ENCODE measurements at places on chromosomes 12 and 14.
A peak's percentile ranks its signal among the peaks of the same experiment; 100 is the strongest.

GRCh38 chr14:93303659-93304058 is 29.2 kb downstream of the BTBD7 start:
- peak; percentile 9 for DNase-seq

DNA sequence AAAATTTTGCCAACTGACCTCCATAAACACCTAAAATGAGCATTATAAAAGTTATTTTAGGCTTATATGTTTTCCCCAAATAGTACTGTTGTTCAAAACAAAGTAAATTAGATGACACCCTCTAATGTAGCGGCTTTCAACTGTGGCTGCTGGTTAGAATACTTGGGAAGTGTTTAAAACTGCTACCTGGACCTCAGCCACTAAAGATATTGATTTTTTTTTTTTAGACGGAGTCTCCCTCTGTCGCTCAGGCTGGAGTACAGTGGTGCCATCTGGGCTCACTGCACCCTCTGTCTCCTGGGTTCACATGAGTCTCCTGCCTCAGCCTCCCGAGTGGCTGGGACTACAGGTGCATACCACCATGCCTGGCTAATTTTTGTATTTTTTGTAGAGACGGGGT is 16.2 kb downstream of the PRORP start:
- no peak for DNase-seq

- DNase-seq: no peak
These were observed 36.5 kb downstream of the SSH1 start for GRCh38 chr12:108820707-108821406.

GRCh38 chr14:64594438-64594837 is 44.7 kb downstream of the PPP1R36 start:
- no peak for DNase-seq
